ENCODE measurements at places on chromosomes 6 and 20. TPM values are rescaled to one million over a fixed set of nuclear protein-coding genes. Genes with fewer than 3 reads are reported as not detected.
A peak's percentile ranks its signal among the peaks of the same experiment; 100 is the strongest.

DNA sequence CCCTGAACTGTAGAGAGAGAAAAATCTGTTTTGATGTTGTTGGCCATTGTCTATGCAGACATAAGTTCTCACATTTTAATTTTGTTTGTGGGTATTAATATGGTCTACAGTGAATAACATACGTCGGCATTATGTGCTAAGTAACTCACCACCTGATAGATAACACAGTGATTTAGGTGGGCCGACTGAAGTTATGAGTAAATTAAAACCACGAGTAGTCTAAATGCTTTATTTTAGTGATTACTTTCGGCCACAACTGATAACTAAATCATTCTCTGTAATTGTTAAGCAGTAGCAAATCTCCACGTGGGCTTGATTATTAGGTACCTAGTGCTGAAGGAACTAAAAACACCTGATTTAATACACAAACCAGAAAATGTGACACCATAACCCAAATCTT, 1.1 kb downstream of the DOP1A start:
- H3K4me3 ChIP-seq, result peak overlapping the region; percentile 94
- no peaks in the 10 kb centered on the region for H3K27me3 ChIP-seq
- H3K36me3 ChIP-seq, result no peaks in the 10 kb centered on the region

DNA sequence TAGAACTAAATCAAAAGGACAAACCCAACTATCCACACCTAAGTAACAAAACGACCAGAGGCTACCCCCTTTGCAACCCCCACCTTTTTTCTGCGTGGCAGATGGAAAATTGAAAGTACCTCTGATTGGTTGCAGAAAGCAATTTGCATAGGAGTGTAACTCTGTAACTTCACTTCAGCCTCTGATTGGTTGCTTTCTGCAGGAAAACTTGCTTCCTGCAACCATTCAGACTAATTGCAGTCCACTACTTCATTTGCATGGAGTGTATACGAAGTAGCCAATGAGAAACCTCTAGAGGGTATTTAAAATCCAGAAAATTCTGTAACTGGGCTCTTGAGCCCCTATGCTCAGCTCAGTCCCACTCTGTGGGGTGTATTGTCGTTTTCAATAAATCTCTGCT, 129.1 kb upstream of the OLIG3 start:
- H3K4me1 ChIP-seq, result no peaks in the 10 kb centered on the region
- no peak overlapping the region for H3K27ac ChIP-seq
- no peaks in the 10 kb centered on the region for H3K36me3 ChIP-seq
- H3K27me3 ChIP-seq, result no peaks in the 10 kb centered on the region
- H3K4me3 ChIP-seq, result no peak overlapping the region
- no peak for DNase-seq

- no peaks in the 10 kb centered on the region for H3K36me3 ChIP-seq
- DNase-seq, result no peak
- H3K27ac ChIP-seq, result no peak overlapping the region
Observed at GRCh38 chr6:25448965-25449538, 169.9 kb downstream of the CARMIL1 start.

DNA sequence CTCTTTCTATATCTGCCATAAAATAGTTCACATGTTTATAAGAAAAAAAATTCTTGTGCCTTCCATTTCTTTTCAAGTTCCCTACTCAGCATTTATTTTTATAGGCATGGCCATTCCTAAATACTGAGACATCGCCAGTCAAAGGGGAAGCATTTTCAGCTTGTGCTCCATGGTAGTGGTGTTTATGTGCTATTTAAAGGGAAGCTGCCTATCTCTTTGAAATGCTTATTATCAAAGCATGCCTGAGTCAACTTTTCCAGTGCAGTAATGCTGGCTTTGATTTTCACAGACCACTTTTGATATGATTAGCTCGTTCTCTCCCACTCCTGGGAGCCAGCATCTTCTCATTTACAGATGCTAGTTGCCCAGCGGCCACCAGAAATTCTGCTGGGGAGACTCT, 124.1 kb upstream of the RIN2 start:
- peak; percentile 26 for DNase-seq
- no peak overlapping the region for H3K4me3 ChIP-seq
- H3K27me3 ChIP-seq, result no peaks in the 10 kb centered on the region
- H3K27ac ChIP-seq, result no peak overlapping the region
- no peaks in the 10 kb centered on the region for H3K36me3 ChIP-seq

HLA-DPA1 gene
- 89.9 TPM for total RNA-seq

All from esophagus muscularis mucosa (tissue), 4 donors.